Stimulated activated CD4-positive, alpha-beta T cell treated with anti-CD3 and anti-CD28 coated beads, TNF-alpha, amount 100 ng/mL, for 4 hours (primary cell): ENCODE measurements at places on chromosomes 11 and 22.

DNA sequence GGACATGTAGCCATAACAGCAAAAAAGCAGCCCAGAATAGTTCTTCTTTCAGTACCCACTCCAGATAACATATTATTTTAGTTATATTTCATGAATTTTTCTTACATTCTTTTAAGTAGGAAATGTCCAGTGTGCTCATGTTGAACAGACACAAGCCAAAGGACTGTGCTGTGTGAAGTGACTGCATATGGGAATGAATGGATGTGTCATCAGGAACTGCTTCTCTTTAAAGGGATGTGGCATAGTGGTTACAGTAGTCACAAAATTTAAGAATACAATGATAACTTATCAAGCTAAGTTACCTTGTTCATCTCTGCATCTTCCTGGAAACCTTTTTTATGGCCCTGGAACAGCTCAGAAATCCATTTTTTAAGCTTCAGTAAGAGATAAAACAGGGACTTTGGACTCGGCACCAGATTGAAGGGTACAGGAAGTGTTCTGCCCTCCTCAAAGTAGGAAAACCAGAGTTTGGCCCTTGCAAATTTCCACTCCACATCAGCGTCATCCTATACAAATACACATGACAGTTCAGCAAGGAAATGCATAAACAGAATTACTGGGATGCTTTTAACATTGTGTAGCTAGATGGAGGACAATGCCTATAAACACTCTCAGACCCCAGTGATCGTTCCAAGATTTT, 112.8 kb downstream of the TRPC6 start:
- DNase-seq, result no peak

GRCh38 chr11:111917312-111917711, 1.4 kb upstream of the C11orf52 start:
- DNase-seq, result no peak

DNA sequence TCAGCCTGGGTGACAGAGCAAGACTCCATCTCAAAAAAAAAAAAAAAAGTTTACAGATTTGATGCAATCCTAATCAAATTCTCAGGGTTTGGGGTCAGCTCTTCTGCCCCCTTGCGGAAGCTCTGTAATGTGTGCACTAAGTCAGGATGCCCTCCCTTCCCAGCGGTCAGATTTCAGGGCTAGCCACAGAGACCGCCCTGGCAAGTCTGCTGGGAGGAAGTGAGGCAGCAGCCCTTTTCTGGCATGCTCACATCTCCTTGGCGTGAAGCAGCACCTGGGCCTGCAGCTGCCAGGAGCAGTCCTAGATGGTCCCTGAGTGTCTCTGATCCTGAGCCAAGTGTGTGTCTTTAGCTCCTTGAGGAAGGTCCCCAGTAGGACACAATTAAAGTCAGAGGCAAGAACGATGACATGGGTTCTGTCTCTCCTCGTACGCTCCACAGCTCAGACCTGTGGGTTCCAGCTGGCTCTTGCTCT, 10.9 kb upstream of the APOBEC3C start:
- peak; percentile 50 for DNase-seq

DNA sequence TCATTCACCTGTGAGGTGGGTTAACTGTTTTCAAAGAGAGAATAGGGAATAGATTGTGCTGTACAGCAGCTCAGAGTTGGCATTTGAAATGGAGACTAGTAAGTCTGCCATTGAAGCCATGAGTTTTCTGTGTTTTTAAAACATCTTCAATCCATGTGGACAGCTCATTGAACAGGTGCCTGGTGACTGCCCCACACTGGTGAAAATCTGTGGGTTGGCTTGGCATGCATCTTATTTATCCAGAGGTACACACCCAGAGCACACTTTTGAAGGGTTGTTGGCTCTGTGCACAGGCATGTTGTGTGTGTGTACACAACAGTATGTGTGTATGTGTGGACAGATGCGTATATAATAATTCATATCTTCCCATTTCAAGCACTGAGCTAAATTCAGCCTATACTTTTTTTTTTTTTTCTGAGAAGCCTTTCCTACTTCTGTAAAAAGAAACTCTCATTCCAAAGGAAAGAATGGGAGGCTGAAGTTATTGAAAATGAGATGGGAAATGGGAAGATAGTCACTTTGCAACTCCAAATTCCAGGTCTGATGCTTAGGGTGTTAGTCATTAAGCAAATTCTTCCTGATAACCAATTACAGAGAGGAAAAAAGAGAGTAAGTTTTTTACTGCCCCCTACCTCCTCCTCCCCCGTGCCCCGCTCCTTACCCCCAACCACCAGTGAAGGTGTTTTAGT, 7.0 kb upstream of the LYVE1 start:
- no peak for DNase-seq

GRCh38 chr22:36659762-36660509, 43.6 kb downstream of the CACNG2 start:
- DNase-seq, result no peak

GRCh38 chr22:26559961-26560575, 29.9 kb downstream of the TPST2 start:
- DNase-seq, result no peak

GRCh38 chr11:118370774-118371173, 11.4 kb downstream of the UBE4A start:
- DNase-seq, result no peak

DNA sequence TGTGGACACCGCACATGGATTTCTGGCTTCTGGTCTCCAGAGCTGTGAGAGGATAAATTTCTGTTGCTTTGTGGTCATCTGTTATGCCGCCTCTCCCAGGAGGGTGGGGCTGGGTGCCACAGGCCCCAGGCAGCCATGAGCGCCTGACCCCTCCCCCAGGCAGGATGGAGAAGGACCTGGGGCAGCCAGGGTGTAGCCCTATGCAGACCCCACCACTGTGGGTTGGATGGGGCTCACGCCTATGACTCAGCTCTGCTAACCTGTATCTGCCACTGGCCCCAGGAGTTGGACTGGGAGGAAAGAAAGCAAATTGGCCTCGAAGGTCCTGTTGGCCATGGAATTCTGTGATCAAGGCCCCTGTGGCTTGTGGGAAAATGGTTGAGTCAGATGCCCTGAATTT, 1351.1 kb downstream of the BRD1 start:
- DNase-seq, result no peak

DNA sequence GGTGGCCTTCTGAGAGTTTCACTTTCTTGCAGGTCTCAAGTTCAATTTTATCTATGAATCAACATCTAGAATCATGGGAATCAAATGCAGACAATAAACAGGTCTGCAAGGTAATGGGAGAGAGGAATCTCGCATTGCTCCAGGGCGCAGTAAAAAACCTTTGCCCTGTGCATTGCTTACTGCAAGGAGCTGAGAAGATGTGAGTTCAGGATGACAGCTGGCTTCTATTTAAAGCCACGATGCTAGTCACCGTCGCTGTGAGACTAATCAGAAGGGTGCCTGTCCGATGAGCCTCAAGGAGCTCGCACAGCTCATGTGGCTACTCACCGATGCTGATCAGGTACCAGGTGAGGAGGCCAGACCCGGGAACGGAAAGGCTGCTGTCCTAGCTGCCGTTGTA, 30.2 kb upstream of the APOA1 start:
- no peak for DNase-seq

DNA sequence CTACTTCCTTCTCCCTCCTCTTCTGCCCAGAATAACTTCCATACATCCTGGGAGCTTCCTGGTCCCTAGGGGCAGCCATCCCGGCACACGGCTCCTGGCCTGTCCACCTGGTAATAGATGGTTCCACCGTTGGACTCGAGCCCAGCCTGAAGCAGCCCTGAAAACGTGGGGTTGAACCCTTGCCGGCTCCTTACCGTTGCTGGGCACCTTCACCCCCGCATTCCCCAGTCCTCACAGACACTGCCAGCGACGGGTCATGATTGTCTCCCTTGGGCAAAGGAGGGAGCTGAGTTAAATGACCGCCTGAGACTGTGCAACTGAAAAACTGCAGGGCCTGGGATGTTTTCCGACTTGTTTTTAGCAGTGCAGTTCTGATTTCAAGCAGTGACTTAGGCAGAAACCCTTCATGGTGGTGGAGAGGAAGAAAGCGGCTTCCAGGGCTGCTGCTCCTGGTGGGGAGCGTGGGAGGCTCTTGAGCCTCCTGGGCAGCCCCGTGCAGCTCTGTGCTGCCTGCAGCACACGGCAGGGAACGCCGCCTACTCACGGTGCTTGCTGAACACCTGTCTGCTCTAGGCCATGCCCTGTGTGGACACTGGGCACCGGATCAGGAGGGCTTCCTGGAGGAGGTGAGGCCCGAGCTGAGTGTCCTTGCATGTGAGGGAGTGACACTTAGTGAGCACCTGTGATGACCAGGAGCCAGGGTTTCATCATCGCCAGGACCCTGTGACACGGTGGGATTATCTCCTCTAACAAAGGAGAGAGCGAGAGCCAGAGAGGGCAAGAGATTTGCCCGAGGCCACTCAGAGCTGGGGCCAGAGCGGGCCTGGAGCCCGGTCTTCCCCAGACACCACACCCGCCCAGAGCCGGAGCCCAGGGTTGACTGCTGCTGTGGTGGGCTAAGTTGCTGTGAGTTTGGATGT, 77.4 kb downstream of the FBLN1 start:
- no peak for DNase-seq

DNA sequence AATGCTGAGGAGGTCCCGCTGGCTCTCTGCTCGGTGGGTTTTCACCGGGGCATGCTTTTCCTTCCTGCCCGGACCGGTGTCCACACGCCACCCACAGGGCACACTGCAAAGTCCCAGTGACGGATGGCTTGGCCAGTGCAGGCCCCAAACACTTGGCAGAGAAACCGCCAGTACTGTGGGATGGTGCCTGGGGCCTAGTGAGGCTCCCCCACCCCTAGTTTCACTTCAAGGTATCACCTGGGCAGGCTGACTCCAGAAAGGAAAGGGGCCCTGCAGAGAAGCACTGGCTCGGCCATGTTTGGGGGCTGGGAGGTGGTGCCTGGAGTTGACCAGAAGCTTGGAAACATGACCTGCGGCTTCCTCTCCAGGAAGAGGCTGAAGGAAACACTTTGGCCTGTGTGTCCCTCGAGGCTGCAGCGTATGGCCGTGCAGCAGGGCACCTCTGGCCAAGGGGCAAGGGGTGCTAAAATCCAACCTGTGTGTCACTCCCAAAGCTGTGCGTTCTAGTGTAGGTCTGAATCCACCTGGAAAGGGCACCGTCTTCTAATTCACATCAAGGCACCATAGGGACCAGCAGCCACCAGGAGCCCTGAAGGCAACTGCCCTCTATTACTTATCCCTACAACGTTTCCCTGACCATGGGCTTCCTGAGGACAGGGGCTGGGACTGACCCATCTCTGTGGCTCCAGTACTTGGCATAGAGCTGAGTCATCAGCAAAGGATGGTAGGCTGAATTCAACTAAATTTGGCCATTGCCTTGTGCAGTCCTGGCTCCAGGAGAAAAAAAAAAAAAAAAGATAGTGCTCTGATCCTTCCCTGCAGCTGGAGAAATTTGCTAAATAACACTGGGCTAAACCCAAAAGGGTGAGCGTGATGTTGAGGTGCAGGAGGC, 22.6 kb downstream of the TPBGL start:
- DNase-seq, result no peak

DNA sequence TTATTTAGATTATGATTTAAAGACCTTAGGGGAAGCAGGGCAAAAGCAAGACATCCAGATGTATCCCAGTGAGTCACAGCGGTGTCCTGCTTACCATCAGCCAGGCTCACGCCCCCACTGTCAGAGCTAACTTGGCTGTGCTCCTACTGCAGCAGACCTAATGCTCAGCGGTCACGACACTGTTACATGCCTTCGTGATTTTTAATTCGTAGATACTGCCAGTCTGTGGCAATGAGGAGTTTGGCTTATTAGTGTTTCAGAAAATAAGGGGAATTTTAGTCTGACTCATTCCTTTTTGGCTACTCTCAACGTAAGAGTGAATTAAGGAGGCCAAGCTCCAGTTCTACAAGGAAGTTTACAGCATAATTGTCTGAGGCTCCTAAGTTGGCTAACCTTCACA, 22.7 kb downstream of the EFCAB6 start:
- no peak for DNase-seq
